LHCN-M2 (cell line): ENCODE measurements at places on chromosomes 1 and 21. TPM values are rescaled to one million over a fixed set of nuclear protein-coding genes. Genes with fewer than 3 reads are reported as not detected.

DNA sequence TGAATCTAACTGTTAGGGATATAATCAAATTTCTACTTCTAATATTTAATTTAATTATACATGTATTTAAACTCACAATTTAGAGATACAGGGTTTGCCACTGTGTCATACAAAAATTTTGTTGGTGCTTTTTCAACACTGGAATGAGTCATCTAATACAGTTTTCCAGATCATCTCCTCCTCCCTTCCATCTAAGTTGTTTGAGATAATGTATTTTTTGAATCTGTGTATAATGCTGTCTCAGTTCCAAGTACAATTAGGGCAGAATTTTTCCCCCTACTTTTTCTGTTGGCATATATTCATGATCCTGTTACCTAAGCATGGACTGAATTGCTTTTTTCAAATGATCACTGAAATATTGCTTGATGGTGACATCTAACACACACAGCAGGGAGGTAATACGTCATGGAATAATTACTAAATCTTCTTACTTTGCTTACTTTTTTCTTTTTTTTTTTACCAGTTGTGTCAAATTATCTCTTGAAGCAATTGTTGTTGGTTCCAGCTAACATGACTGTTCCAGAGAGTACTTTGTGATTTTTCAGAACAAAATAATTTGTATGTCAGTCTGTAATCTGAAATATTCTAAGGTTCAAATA is 146.0 kb downstream of the MAGI3 start:
- DNase-seq = peak; percentile 41

- peak; percentile 87 for DNase-seq
Measured at GRCh38 chr21:38352536-38353219, 95.9 kb downstream of the KCNJ15 start.

DNA sequence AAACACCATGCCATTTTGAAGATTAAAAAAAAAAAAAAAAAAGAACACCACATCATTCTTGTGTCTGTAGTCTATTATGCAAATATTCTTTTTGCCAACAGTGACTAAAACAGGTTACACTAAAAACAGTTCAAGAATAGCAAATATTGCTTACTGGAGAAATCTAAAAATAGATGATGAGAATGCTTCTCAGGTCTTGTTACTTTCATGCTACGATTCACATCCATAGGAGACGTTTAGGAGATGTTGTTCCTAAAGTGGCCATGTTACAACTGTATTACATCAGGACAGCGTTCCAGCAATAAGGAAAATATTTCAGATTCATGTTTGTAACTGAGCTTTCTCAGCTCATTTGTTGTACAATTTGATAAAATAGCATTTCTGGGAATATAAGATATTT is 32.3 kb downstream of the RAB3GAP2 start:
- no peak for DNase-seq

GRCh38 chr1:223197923-223198627 is 55.0 kb upstream of the TLR5 start:
- DNase-seq = no peak

- DNase-seq = no peak
Measured at GRCh38 chr1:38500352-38500751, 359.2 kb downstream of the RRAGC start.

GRCh38 chr1:8870103-8870502 is 8.4 kb downstream of the ENO1 start:
- no peak for DNase-seq

GRCh38 chr1:201260236-201260590 is 23.1 kb upstream of the PKP1 start:
- DNase-seq = no peak

- DNase-seq = no peak
Measured at GRCh38 chr1:201288765-201289164, 5.5 kb downstream of the PKP1 start.

DNA sequence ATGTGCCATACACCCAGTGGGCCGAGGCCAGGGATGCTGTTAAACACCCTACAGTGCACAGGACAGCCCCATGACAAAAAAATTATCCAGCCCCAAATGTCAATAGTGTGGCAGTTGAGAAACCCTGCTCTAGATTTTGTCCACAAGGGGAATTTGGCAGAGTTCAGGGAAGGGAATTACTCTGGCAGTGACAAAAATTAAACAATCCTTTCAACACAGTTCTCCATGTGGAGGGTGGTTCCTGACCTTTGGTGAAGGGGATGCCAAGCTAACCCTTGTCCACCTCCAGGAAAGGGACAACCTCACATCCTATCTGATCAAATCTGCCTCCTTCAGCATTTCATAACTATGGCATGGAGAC is 28.4 kb upstream of the CD84 start:
- no peak for DNase-seq

DNA sequence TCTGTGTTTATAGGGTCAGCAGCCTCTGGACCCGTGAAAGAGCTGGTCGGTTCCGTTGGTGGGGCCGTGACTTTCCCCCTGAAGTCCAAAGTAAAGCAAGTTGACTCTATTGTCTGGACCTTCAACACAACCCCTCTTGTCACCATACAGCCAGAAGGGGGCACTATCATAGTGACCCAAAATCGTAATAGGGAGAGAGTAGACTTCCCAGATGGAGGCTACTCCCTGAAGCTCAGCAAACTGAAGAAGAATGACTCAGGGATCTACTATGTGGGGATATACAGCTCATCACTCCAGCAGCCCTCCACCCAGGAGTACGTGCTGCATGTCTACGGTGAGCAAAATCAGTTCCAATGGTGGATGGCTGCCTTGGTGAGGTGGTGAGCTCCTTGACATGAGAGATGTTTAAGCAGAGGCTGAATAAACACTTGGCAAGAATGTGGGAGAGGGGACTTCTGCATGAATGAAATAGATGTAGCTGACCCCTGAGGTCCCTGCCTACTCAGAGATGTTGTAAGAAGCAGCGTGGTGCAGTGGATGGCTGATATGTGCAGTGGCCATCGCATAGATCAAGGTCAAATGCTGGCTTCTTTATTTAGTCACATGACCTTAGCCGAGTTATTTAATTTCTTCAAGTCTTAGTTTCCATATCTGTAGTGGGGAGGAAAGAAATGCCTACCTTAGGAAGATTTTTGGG is 9.3 kb downstream of the SLAMF7 start:
- DNase-seq = peak; percentile 23

- no peak for DNase-seq
Measured at GRCh38 chr1:1091344-1092148, 17.4 kb upstream of the RNF223 start.

DNA sequence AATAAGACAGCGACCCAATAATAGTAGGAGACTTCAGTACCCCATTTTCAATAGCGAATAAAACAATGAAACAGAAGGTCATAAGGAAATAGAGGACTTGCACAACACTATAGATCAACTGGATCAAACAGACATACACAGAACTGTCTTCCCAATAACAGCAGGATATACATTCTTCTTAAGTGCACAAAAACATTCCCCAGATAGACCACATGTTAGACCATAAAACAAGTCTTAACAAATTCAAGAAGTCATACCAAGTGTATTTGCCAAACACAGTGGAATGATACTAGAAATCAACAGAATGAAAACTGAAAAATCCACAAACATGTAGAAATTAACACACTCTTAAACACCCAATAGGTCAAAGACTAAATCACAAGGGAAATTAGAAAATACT is 78.0 kb downstream of the LBR start:
- no peak for DNase-seq

DNA sequence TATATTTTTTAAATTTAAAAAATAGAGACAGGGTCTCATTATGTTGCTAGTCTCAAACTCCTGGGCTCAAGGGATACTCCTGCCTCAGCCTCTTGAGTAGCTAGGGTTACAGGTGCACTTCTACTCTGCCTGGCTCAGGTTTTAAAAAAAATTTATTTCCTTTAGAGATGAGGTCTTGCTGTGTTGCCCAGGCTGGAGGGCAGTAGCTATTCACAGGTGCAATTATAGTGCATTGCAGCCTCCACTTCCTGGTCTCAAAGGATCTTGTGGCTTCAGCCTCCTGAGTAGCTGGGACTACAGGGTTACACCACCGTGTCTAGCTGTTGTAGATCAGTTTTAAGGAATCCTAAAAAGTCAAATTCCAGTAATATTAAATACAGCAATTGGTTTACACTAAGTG is 5.0 kb downstream of the RNF11 start:
- no peak for DNase-seq

GRCh38 chr1:219039682-219040154 is 134.0 kb upstream of the LYPLAL1 start:
- DNase-seq = no peak

- no peak for DNase-seq
Measured at GRCh38 chr1:41780916-41781315, 137.8 kb downstream of the HIVEP3 start.

DNA sequence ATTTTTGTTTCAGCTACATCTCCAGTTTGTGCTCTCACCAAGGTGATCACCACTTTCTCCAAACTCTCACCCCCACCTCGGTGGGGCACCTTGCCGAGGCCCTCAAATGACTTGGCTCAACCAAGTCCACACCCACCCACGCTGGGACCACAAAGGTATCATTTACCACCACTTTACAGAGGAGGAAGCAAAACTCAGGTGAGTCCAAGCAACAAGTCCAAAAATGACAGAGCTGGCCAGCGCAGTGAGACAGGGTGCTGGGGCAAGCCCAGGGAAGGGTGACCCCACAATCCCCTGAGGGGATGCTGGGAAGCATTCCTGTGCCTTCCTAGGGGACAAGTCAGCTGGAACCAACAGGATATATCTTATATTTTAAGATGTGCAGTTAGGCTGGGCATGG is 24.7 kb downstream of the SSBP3 start:
- no peak for DNase-seq

The C1orf141 gene
- not detected in 2 replicates for total RNA-seq

The FASLG gene
- 0.38 and 0.52 TPM in 2 replicates for total RNA-seq

The MYCBP gene
- 37.3 and 40.5 TPM in 2 replicates for total RNA-seq

The AADACL4 gene
- total RNA-seq = not detected in 2 replicates
